ENCODE measurements at places on chromosomes 1 and 21. TPM values are rescaled to one million over a fixed set of nuclear protein-coding genes. Genes with fewer than 3 reads are reported as not detected.

Gene LRIF1
- 12.8 TPM for total RNA-seq

Gene DDR2
- total RNA-seq = 27.0 TPM

Gene HMGN1
- 141 TPM for total RNA-seq

Gene GBP6
- total RNA-seq = not detected

- no peaks in the 10 kb centered on the region for H3K36me3 ChIP-seq
- peak; percentile 68 for DNase-seq
- H3K4me1 ChIP-seq = no peaks in the 10 kb centered on the region
- H3K4me3 ChIP-seq = no peak overlapping the region
- peak overlapping the region; percentile 29 for H3K27ac ChIP-seq
Measured at GRCh38 chr1:107529511-107530149, 388.8 kb downstream of the NTNG1 start.

GRCh38 chr1:228835911-228836310, 100.6 kb downstream of the RHOU start:
- no peak overlapping the region for H3K27ac ChIP-seq
- DNase-seq = no peak
- H3K36me3 ChIP-seq = no peaks in the 10 kb centered on the region
- H3K4me1 ChIP-seq = no peaks in the 10 kb centered on the region

GRCh38 chr1:9654834-9655723, 3.5 kb downstream of the PIK3CD start:
- H3K4me1 ChIP-seq = no peaks in the 10 kb centered on the region
- H3K36me3 ChIP-seq = no peaks in the 10 kb centered on the region
- DNase-seq = no peak
- H3K27me3 ChIP-seq = no peaks in the 10 kb centered on the region
- H3K4me3 ChIP-seq = no peak overlapping the region

- no peaks in the 10 kb centered on the region for H3K4me1 ChIP-seq
- H3K27me3 ChIP-seq = no peaks in the 10 kb centered on the region
- no peaks in the 10 kb centered on the region for H3K36me3 ChIP-seq
- H3K4me3 ChIP-seq = no peak overlapping the region
- no peak overlapping the region for H3K27ac ChIP-seq
Measured at GRCh38 chr1:103074224-103074623, 34.1 kb downstream of the COL11A1 start.

GRCh38 chr21:41425954-41426675, at the start of gene MX1:
Gene MX1, plus strand, starts transcription at chr21:41426239. Its CDS starts 5,832 bp downstream, at chr21:41432071.
- no peaks in the 10 kb centered on the region for H3K27me3 ChIP-seq
- H3K27ac ChIP-seq = peak within 1 kb of the TSS; percentile 57
- H3K36me3 ChIP-seq = no peaks in the 10 kb centered on the region
- peak within 1 kb of the TSS; percentile 48 for H3K4me3 ChIP-seq

DNA sequence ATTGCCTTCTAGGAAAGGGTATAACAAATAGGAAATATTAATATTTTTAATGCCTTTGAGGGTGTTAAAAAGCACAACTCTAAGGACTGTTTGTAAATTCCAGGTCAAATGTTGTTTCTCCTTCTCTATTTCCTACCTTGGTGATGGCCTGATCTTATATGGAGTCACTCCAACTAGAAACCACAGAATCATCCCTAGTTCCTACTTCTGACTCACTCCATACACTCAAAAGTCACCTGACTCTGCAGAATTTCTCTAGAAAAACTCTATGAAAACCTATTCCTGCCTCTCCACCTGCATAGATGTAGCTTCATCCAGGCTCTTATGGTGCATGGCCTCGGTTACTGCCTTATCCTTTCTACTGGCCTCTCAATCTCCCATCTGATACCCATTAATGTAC, 14.5 kb downstream of the RGS4 start:
- H3K4me3 ChIP-seq = no peak overlapping the region
- H3K36me3 ChIP-seq = no peaks in the 10 kb centered on the region
- no peaks in the 10 kb centered on the region for H3K4me1 ChIP-seq
- DNase-seq = no peak

DNA sequence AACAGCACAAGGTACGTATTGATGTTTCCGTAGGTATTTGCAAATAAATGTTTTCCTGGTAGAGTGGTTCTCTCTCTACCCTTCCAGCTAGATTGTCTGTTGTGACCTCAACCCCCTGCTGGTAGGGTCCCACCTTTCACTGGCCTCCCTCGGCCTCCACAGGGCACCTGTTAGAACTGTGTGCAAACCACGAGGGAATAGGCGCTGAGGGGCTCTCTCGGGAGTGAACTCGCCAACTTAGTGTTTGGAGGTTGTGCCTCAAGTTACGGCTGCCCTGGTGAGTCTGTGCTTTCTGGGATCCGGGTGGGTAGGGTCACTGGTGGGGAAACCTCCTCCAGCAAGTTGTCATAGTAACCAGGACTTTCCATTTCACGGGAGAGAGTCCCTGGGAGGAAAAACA, 204.7 kb upstream of the EDN2 start:
- DNase-seq = no peak
- H3K4me1 ChIP-seq = no peaks in the 10 kb centered on the region
- no peaks in the 10 kb centered on the region for H3K36me3 ChIP-seq
- H3K27ac ChIP-seq = no peak overlapping the region

GRCh38 chr1:158025576-158026230, 32.3 kb downstream of the KIRREL1 start:
- H3K27ac ChIP-seq = no peak overlapping the region
- peaks cover 6% of the 10 kb centered on the region for H3K4me1 ChIP-seq
- H3K36me3 ChIP-seq = no peaks in the 10 kb centered on the region
- no peak for DNase-seq
- H3K27me3 ChIP-seq = no peaks in the 10 kb centered on the region

GRCh38 chr1:79797487-79797886, 791.0 kb upstream of the ADGRL4 start:
- no peak overlapping the region for H3K27ac ChIP-seq
- no peaks in the 10 kb centered on the region for H3K27me3 ChIP-seq
- no peaks in the 10 kb centered on the region for H3K36me3 ChIP-seq
- H3K4me1 ChIP-seq = no peaks in the 10 kb centered on the region
- DNase-seq = no peak

- no peaks in the 10 kb centered on the region for H3K36me3 ChIP-seq
- no peak overlapping the region for H3K27ac ChIP-seq
- DNase-seq = no peak
Measured at GRCh38 chr21:28104346-28104745, 888.3 kb downstream of the LTN1 start.

- H3K36me3 ChIP-seq = no peaks in the 10 kb centered on the region
- no peaks in the 10 kb centered on the region for H3K27me3 ChIP-seq
- peak; percentile 34 for DNase-seq
- H3K27ac ChIP-seq = peak overlapping the region; percentile 94
Measured at GRCh38 chr1:150973836-150974579, 627 bp downstream of the CERS2 start.

GRCh38 chr1:212290608-212291007, 5.4 kb downstream of the PPP2R5A start:
- no peaks in the 10 kb centered on the region for H3K36me3 ChIP-seq
- no peak for DNase-seq
- peaks cover 5% of the 10 kb centered on the region for H3K4me1 ChIP-seq

- H3K4me1 ChIP-seq = peaks cover 5% of the 10 kb centered on the region
- no peak for DNase-seq
- no peaks in the 10 kb centered on the region for H3K36me3 ChIP-seq
- H3K4me3 ChIP-seq = no peak overlapping the region
- no peaks in the 10 kb centered on the region for H3K27me3 ChIP-seq
Measured at GRCh38 chr1:165645654-165646366, 14.8 kb downstream of the MGST3 start.

GRCh38 chr1:172278478-172278877, 142.0 kb upstream of the C1orf105 start:
- H3K27ac ChIP-seq = no peak overlapping the region
- no peaks in the 10 kb centered on the region for H3K27me3 ChIP-seq
- H3K4me1 ChIP-seq = no peaks in the 10 kb centered on the region
- DNase-seq = no peak
- no peak overlapping the region for H3K4me3 ChIP-seq
- H3K36me3 ChIP-seq = no peaks in the 10 kb centered on the region

- H3K4me3 ChIP-seq = no peak overlapping the region
- no peaks in the 10 kb centered on the region for H3K36me3 ChIP-seq
- no peak for DNase-seq
- H3K27me3 ChIP-seq = no peaks in the 10 kb centered on the region
- H3K4me1 ChIP-seq = no peaks in the 10 kb centered on the region
Measured at GRCh38 chr1:206774093-206774492, 1.8 kb upstream of the IL10 start.
